ENCODE measurements at places on chromosomes 5 and 9.

DNA sequence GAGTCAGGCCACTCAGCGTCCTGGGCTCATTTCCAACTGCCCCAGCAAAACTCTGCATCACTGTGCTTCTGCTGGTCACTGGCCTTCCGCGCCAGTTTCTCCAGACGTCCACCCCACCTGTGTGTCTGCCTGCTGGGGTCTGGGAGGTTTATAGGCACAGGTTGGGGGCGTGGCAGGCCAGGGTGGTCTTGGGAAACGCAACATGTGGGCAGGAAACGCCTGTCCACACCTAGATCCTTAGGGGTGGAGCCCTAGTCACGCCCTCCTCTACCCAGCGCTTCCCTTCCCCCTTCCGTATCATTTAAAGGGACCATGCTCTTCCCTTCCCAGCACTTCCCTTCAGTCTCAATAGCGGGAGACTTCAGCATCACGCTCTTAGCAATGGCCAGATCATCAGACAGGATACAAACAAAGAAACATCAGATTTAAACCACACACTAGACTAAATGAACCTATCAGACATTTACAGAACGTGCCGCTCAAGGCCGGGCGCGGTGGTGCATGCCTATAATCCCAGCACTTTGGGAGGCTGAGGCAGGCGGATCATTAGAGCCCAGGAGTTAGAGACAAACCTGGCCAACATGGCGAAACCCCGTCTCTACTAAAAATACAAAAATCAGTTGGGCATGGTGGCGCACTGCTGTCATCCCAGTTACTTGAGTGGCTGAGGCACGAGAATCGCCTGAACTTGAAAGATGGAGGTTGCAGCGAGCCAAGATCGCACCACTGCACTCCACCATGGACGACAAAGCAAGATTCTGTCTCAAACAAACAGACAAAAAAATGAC is 11.8 kb upstream of the BTNL9 start:
- DNase-seq, result no peak

DNA sequence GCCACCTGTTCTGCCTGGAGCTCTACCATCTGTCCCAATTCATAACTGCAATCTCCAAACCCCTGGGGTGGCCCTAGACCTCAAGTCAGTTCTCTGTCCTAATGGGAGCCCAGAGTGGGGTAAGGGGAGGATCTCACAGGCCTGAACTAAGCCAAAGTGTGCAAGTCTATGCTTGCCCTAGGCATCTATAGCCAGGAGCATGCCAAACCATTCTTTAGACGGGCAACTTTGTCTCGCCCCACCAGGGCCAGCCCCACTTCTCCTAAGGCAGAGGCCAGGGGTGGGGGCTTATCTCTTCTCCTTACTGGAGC is 3.3 kb downstream of the ACSL6 start:
- DNase-seq, result no peak

DNA sequence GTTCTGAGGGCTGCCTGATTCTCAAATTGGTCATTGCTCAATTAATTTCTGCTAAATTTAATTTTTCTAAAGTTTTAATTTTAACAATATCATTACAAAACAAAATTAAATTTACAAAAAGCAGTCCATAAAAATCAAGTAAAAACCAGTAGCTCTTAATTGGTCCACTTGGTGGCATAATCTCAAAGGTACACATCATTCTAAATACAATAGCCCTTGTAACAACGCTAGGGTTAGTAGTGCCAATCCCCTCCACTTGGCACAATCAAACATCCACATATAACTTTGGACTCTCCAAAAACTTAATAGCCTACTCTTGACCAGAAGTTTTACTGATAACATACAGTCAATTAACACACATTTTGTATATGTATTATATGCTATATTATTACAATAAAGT is 1.9 kb upstream of the NDUFB6 start:
- DNase-seq, result no peak

- DNase-seq, result no peak
Measured at GRCh38 chr9:137499858-137500661, 40.9 kb upstream of the NSMF start.

- no peak for DNase-seq
Measured at GRCh38 chr5:165360784-165361542, 1855.5 kb downstream of the MAT2B start.

DNA sequence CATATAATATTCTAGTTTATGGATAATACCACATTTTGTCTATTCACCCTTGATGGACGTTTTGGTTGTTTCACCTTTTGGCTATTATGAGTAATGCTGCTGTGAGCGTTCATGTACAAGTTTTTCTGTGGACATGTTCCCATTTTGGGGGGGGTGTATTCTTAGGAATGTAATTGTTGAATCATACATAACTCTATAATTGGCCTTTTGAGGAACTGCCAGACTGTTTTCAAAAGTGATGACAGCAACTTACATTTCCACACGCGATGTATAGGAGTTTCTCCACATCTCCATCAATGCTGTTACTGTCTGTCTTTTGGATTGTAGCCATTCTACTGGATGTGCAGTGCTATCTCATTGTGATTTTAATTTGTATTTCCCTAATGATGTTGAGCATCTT is 69.8 kb downstream of the SLC46A2 start:
- DNase-seq, result no peak
